ENCODE measurements at places on chromosomes 5 and 9.

DNA sequence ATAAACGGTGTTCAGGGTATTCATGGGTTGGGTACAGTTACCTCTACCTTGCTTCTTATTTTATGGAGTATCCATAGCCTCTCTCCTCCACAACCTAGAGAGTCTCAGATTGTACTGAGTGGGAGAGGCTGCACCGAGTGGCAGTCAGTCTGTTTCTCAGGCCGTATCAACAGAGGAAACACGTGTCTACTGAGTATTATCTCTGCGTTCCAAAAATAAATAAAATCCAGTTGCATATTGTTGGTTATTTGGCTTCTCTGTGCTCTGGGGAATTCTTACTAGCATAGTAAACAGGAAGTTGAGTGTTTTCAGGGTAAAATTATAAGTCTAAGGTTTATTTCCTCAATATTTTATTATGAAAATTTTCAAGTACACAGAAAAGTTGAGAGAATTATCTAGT lies 231.0 kb downstream of the ARHGEF28 start:
- DNase-seq, result no peak

DNA sequence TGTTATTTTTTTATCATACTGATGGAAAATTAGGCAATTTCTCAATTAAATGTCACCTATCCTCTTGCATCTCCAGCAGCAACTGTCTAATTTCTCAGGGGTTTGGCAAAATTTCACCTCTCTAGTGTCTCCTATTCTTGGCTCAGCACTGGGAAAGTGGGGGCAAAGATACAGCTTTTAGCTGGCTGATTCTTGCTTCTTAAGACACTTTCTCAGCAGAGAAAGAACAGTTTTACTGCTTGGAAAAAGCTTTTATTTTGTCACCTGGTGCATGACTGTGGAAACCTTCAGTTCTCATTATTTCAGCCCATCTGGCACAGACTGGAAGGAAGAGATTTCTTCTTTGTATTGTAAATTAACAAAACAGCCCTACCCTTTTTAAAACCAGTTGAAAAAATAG lies 283.6 kb upstream of the SGCD start:
- DNase-seq, result no peak

DNA sequence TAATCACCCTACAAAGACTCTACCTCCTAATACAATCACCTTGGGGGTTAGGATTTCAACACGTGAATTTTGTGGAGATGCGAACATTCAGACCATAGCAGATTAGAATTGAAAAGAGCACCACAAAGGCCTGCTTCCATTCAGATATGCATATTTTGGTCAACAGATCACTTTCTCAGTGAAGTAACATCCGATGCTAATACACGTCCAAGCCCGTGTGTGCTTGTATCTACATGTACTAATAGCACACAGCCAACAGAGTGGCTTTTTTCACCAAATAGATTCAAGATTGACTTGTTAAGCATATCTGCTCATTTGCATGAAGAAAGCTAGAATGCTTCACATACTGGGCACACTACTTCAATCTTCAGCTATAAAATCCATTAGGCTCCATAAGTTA lies 35.6 kb upstream of the SSBP2 start:
- DNase-seq, result no peak

DNA sequence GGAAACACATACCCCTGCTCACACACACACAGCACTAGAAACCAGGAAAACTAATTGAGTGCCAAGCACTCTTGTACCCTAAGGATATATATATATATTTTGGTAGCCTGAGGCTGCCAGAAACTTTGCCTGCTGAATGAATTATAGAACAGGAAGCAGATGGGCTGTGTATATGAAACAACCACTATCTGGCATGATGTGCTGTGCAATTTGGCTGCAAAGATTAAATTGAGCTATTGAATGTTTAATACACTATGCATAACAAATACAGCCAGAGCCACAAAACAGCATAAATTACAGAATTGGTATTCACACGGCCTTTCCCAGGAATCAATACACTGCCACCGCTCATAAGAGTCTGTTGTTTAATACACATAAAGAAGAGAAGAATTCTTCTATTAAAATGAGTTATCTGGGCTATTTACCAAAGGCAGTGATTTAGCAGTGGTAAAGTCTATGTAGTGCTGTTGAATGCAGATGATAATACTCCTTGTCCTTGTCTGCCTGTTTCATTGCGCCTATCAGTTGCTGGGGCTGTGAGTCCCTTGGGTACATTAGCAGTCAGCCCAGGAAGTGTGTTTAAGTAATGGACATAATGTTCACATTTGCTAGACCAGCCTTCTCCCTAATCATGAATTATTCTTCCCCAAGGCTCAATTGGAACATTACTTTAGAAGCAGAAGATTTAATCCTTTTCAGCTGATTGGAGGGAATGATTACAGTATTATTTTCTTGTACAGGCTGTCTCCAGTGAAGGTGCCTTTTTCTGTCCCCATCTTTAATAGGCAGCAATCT lies 294.3 kb downstream of the TLE1 start:
- DNase-seq, result no peak

- no peak for DNase-seq
These were observed 29.5 kb downstream of the MRPS27 start for GRCh38 chr5:72290356-72291133.

GRCh38 chr9:76655971-76656370 lies 108.3 kb upstream of the PCA3 start:
- DNase-seq, result peak; percentile 41

GRCh38 chr9:92715488-92716231 lies 45.7 kb upstream of the IPPK start:
- DNase-seq, result no peak

DNA sequence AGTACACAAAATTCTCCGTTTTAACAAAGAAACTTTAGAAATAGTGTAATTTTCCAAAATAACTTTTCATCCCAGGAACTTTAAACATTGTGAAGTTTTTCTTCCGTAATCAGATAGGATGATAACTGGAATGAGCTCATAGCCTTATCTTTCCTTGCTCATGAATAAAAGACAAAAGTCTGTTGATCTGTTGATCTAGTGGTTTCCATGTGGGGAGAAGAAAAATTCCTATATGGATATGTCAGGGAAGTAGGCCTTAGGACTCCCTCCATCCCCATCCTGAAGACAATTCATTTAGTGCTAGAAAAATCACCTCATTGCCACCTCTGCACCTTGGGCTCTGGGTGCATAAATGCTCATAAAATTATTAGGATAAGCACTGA lies 266.6 kb downstream of the SMARCA2 start:
- no peak for DNase-seq

DNA sequence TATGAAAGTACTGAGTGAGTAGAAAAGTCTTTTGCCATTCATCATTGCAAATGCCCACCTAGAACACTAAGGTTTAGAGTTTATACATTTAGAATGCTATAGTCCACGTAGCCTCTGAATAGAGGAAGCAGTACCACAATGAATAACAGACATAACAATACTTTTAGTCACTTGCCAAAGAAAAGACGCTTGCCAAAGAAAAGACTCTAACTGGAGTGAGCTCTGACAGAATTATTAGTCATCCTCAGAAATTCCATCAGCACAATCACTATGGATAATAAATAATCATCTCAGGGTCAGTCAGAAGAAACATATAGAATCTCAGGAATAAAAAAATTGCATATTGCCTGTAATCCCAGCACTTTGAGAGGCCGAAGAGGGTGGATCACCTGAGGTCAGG lies 168.5 kb upstream of the TARS1 start:
- peak; percentile 94 for DNase-seq

GRCh38 chr5:25489834-25490538 lies 845.2 kb upstream of the CDH10 start:
- DNase-seq, result peak; percentile 27

DNA sequence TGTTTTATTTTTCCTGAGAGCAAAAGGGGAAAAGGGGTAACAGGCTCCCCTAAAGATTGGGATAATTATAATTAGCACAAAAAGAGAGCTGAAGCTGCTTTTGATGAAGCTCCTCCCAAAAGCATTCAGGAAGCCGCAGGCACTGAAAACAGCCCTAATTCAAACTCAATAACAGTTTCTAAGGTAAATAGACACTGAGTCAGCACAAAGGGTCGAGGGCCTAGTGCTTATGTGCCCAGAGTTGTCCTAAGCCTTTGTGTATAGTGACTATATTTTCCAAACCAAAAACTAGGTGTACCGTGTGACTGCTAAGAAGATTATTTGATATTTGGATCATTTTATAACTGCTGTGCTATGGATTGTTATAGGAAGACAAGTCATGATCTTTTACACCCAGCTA lies 67.7 kb downstream of the HMHB1 start:
- DNase-seq, result no peak

GRCh38 chr5:83281658-83282057 lies 189.9 kb upstream of the VCAN start:
- DNase-seq, result peak; percentile 46

GRCh38 chr5:131749138-131749537 lies 47.7 kb downstream of the FNIP1 start:
- DNase-seq, result peak; percentile 86

DNA sequence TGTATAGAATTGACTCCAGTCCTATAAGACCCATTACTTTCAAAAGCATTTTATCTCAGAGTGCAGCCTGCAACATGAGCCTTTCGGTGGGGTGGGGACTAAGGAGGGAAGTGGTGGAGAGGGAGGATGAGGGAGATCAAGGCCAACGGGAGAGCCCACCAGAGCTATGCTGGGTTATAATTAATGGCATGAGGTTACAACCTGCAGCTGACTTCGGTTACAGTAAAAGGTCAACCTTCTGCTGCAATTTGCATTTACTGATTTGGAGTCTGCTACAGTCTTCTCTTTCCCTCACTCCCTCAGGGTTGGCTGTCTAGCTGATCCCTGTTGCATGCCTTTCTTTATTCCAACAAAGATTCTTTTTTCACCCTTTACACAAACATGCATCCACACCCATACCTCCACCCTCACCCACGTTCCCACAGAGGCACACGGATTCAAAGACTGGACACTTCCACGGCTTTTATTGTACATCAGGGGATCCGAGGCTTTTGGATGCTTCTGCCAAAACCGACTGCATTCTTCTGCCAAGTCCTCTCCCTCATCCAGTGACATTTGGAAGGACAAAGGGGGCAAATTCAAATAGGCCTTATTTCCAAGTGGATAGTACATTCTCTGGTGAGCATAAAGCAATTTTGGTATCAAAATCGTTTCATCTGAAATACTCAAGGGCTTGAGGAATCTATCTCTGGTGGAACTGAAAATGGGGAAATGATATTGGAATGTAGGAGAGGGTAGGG lies 381.2 kb downstream of the NFIB start:
- DNase-seq, result no peak

Data from HCEC 1CT (cell line).